ENCODE measurements at places on chromosomes 13 and 19.

- no peak for DNase-seq
These were observed 422.6 kb downstream of the ITGBL1 start for GRCh38 chr13:101875091-101875490.

DNA sequence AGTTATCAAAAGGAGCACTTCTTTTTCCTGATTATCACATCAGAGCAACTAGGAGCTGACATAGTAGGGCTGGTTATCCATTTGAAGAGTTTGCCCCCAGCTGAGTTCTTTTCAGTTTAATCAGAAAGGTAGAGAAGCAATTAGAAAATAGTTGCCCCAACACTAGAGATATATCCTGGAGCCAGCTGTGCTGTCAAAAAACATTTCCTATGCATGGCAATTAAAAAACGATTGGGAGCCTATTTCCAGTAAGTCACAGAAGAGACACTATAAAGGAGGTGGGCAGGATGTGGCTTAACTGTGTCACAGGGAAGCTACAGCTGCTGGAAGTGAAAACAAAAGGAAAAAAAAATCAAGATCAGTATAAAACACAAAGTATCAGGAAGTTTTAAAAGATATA lies 155.7 kb upstream of the SLITRK1 start:
- DNase-seq = no peak

- DNase-seq = no peak
These were observed 22.7 kb upstream of the CCNP start for GRCh38 chr19:40249201-40249600.

- DNase-seq = peak; percentile 62
These were observed 182.7 kb upstream of the TSC22D1 start for GRCh38 chr13:44758630-44759383.

DNA sequence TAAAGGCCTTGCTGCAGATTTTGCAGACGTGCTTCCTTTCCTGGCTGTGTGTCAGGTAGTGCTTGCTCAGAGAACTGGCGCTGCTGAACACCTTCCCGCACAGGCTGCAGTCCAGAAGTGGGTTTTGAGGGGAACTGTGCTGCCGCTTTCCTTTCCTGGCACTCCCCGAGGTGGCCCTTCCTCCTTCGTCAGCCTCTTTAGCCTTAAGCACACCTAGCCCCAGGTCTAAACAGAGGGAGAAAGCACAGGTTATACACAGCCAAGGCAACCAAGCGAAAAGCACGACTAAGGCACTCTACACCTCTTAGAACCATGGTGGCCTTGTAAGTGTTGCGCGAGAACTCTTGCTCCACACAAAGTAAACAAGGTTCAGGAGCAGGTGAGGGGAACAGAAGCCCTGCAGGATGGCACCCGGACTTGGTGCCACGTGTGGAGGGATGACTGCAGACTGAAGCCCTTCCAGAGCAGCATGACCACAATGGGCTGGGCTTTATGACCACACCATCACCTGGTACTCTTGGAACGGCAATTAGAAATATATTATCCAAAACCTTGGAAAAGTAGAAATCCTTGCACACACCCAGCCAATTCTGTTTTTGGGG lies 23.6 kb downstream of the ZNF541 start:
- DNase-seq = no peak

DNA sequence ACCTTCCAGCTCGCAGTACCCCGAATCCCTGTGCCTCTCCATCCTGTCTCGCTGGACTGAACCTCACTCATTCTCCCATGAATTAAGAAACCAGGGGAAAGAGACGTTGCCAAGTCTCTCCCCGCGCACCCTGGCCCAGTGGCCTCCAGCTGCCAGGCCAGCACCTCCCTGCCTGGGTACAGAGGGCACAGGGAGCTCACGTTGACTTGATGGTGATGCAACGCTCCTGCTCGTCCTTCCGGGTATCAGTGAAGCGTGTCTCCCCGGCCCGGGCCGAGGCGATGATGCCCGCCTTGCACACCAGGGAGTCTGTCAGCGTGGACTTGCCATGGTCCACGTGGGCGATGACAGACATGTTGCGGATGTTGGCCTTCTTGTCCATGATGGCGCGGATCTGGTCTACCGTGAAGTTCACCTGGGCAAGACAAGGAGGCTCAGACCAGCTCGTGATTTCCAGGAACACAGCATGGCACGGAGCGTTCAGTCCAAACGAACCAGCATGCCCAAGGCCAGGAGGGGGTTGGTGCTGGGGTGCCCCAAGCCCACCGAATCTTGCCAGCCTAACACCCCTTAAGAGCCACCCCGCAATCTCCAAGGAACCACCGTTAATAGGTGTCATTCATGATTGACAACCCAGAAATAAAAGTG lies 1.2 kb downstream of the EEF2 start:
- DNase-seq = peak; percentile 59

DNA sequence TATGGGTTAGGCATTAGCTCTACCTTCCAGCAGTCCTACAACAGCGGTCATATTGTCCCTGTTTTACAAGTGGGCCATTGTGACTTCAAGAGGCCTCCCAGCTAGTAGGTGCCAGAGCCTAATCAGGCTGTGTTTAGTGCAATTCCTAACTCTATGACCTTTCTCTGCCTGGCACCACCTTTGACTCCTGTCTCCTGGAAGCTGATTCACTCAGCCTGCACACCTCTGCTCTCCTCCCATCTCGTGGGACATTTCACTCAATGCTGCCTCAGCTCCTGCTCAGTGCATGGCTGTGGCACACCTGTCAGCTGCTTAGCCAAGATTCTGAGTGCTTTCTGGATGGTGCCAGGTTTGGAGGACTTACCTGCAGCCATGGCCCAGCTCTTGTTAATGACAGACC lies 9.5 kb upstream of the GJB6 start:
- DNase-seq = no peak

- DNase-seq = no peak
These were observed 1334.1 kb downstream of the EFNB2 start for GRCh38 chr13:105201351-105201750.

- no peak for DNase-seq
These were observed 57.3 kb upstream of the TNFRSF19 start for GRCh38 chr13:23512762-23513395.

- DNase-seq = no peak
These were observed 6.5 kb downstream of the SIGLEC7 start for GRCh38 chr19:51148580-51148979.

GRCh38 chr19:45812297-45812696 lies 2.8 kb downstream of the RSPH6A start:
- DNase-seq = no peak

DNA sequence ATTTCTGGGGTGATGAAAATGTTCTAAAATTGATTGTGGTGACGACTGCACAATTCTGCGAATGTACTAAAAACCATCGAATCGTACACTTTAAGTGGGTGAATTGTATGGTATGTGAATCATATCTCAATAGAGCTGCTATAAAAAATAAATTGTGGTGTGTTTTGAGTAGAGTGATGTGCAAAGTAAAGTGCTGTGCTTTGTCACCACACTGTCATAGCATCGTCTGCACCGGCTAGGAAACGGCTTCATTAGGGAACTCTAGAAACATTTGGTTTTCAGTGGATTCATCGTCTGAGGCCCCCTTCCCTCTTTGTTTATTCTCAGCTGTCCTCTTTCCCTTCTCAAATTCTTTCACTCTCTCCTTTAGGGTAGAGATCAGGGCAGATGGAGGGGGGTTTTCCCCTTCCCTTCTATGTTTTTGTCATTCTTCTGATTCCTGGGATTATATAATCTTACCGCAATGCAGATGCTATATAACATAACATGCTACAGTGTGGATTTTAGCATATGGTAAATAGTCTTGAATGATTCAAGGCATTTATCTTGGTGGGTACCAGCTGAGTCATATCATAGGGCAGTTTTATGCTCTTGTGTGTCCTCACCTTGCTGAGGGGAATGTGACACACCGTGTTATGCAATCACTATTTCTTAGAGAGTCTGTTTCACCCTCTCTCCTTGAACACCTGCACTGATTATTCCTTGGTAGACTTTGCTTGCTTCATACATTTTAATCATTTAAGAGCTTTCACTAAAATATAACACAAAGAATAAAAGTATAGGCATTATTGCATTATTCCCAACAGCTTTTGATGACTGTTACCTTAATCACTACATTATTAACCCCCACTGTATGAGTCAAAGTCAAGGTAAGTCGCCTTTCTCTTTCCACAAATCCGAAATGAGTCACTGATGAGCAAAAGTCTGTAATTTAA lies 239.4 kb downstream of the DCLK1 start:
- no peak for DNase-seq

DNA sequence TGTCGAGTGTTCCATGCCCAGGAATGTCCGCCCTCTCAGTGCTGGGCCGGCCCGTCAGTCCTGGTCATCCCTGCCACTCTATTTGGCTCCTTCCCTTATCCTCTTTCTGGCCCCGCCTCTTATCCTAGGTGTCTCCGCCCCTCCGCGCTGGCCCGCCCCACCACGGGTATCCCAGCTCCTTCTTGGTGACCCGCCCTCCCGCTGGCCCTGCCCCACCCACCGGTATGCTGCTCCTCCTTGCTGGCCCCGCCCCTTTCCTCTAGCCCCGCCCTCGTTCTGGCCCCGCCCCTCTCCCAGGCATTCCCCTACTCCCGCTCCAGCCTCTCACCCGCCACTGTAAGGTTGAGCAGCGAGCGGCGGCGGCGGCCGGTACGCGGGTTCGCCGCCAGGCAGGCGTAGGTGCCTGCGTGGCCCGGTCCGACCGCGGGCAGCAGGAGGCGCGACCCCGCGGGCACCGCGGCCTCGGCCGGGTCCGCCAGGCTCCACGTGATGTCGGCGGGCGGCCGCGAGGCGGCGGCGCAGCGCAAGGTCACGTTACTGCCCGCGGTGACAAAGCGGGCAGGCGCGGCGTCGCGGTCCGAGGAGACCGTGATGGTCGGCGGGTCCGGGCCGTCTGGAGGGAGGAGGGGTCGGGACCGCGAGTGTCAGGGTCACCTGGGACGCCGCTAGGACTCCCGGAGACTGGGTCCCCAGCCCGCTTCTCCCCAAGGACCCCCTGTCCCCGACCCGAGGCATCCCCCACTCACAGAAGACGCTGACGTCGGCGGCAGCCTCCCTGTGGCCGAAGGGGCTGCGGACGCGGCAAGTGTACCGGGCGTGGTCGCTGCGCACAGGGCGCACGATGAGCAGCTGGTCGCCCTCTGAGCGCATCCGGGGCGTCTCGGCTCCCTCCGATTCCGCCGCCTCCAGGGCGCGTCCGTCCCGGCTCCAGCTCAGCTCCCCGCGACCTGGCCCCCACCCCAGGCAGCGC lies 2.0 kb downstream of the VSIG10L start:
- peak; percentile 99 for DNase-seq

GRCh38 chr13:40581277-40581579 lies 85.2 kb downstream of the FOXO1 start:
- DNase-seq = no peak

DNA sequence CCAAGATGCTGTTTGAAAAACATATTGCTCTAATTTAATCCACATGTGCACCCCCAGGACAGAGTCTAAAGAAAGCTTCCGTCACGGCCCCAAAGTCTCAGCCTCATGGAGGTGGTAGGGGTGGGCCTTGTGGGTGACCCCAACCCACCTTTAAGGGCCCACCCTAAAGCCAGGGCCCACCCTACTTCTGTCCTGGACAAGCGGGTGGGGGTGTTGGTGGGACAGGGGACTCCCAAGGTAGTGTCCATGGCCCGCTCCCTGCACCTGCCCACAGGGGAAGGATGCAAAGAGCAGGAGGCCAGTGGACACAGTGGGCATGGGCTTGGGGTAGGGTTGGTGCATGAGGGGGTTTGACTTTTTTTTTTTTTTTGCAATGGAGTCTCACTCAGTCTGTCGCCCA lies 66.8 kb downstream of the KCTD15 start:
- DNase-seq = no peak

- no peak for DNase-seq
These were observed 759.5 kb downstream of the UQCRFS1 start for GRCh38 chr19:28453420-28453819.

GRCh38 chr13:113535381-113535781 lies 44.9 kb upstream of the DCUN1D2 start:
- DNase-seq = no peak

DNA sequence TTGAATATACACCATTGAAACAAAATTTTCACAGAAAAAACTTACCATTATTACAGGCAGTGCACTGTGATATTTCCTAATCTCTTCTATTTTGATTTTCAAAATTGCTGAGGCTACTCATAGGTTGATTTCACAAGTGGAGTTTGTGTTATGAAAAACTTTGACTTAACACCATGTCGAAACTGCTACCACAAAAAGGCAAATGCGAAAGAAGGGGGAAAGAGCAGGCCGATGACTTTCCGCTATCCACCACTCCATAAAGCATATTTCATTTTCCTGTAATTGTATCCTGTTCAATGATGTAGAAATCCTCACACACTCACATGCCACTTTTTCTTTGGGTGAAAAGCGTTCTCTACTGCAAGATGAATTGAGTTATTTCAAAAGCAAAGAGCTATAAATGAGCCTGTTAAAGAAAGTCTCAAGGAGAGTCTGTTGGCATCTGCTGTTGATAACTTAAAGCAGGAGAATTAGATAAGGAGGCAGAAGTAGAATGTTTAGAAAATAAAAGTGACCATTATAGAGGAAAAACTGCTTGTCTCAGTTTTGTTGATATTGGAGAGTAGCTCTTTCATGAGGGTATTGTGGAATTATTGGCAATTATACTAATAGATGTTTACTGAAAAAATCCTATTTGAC lies 18.8 kb downstream of the KL start:
- no peak for DNase-seq

DNA sequence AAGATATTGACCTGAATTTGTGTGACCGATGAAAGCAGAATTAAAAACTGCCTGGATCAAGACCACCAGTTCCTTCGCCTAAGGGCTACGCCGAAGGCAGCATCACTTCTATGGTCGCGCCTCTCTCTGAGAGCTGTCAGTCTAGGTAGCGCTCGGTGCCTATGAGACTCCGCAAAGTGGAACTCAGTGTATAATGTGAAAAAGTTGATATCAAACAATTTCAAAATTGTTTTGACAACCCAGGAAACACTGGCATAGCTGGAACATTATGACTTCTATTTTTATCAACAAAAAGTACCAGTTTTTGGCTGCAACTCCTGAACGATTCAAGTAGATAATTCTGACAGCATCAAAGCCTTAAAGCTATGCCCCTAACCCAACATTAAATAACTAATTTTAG lies 223.6 kb downstream of the MYO16 start:
- DNase-seq = no peak

DNA sequence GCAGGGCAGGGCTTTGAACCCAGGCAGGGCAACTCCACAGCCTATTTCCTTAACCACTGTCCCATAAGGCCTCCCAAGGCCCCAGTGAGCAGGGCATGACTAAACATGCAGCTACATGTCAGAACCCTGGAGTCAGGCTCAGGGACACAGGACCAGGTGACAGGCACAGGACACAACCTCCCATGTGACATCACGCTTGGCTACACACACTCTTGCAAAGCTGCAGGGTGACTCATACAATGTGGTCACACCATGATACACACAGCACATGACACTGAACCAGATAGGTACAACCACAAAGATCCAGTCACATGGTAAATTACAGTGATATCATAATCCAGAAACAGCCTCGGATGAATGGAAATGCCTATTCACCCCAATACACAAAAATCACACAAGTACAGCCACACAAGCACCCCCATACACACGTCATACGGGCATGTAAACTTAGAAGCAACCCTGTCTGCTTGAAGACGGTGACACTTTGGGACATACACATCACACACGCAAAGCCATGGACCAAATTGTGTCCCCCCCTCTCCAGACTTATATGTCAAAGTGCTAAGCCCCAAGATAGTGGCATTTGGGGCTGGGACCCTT lies 14.5 kb downstream of the KLK4 start:
- DNase-seq = peak; percentile 46

All from activated CD4-positive, alpha-beta memory T cell treated with anti-CD3 and anti-CD28 coated beads for 36 hours (primary cell).